ENCODE measurements at places on chromosomes 7 and 10.
A peak's percentile ranks its signal among the peaks of the same experiment; 100 is the strongest.

- no peak for DNase-seq
Observed at GRCh38 chr7:45173596-45174327, 16.2 kb downstream of the RAMP3 start.

DNA sequence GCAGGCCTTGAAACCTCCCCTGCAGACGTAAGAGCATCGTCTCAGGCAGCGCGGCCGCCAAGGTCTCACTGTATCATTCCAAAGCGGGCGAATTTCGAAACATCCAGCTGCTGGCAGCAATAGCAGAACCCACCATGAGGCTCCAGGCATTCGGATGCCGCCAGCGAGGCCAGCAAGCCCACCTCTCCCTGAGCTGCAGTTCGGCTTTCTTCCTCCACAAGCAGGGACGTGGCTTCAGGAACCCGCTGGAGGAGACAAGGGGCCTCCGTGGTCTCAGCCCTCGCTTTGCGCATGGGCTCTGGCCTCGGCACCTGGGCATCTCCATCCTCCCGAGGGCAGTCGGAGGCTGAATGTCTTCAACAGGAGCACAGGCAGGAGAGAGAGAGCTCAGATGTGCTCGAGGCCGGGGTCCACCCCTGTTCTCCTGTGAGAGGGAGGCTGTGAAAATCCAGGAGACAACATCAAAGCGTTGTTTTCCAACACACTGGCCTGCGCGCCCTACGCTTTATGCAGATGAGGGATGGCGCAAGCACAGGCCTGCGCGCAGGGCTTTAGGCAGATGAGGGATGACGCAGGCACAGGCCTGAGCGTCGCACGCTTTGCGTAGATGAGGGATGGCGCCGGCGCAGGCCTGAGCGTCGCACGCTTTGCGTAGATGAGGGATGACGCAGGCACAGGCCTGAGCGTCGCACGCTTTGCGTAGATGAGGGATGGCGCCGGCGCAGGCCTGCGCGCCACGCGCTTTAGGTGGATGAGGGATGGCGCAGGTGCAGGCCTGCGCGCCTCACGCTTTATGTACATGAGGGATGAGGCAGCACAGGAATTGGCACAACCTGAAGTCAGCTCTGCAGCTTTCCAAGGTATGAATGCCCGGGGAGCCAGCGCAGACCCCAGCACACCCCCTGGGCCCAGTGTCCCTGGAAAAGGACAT, 103.2 kb downstream of the WDR37 start:
- DNase-seq, result no peak

- no peak for DNase-seq
Observed at GRCh38 chr10:110597476-110597875, 30.0 kb downstream of the SMC3 start.

DNA sequence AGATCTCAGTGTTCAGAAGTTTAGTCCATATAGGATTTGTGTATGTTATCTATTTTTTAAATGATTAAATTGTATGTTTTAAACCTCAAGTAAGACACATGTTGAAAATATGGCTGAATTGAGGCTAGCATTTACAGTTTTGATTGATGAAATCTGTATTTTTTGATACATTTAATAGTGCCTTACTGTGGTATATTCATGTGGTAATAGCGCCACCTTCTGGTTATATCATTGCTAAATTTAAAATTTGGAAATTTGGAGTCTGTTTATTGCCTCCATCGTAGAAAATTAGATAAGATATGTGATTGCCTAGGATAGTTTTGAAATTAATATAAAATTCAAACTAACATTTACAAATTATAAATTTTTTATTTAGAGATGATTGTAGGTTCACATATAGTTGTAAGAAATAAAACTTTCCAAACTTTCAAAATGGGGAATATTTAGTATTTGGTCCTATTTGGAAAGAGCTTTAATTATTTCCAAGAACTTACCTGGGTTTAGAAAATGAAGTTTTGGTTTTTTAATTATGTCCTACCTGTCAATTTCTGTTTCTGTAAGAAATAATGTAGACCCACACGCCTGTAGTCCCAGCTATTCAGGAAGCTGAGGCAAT, 19.1 kb upstream of the ARMS2 start:
- DNase-seq, result peak; percentile 28

- no peak for DNase-seq
Observed at GRCh38 chr10:997266-998022, 9.2 kb downstream of the GTPBP4 start.

- DNase-seq, result no peak
Observed at GRCh38 chr7:6161463-6162330, 110.7 kb downstream of the CYTH3 start.
